Spinal cord (tissue), 10 donors: ENCODE measurements at places on chromosomes 13 and 19.

DNA sequence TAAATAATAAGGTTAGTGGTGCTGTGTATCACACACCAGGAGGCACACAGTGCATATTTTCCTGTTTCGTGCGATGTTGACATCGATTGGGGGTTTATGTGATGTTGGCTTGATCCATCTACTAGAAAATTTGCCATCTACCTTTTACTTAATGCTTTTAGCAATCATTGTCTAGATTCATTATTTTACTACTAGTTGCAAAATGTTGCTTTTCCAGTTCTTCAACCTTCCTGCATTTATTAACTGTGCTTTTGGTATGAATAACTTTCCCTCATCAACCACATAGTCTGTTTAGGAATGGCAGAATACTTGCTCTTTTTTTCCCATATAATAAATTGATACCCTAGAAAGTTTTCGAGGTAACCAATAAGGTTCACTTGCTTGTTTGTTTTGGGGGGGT lies 17.5 kb downstream of the C13orf42 start:
- DNase-seq = no peak

GRCh38 chr19:49691243-49692146 lies 579 bp downstream of the CPT1C start:
- DNase-seq = peak; percentile 96

DNA sequence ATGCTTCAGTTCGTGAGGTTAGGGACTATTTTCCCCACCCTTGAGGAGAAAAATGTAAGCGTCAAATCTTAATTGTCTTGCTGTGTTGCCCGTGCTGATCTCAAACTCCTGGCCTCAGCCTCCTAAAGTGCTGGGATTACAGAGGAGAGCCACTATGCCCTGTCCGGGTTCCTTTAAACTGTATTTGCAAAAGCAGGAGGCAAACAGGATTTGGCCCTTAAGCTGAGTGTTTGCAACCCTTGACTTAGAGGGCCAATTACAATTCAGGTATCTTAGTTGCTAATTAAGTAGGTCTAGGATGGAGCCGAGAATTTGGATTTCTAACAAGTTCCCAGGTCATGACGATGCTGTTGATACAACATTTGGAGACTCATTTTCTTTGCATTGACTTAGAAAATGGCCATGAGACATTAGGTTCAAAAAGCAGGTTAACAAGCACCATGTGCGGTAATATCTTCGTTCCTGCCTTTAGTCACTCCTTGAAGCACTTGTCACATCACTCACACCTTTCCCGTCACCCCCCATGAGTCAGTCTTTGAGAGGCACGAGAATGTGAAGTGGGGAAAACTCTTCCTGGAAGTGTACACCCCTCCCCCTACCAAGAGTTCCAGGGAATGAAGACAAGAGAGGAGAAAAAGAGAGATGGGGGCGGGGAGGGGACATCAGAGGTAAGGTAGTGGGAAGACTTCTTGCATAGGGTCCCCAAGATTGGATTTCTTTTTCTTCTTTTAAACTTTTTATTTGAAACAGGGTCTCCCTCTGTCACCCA lies 2.6 kb downstream of the NAPSA start:
- DNase-seq = no peak

- no peak for DNase-seq
Measured at GRCh38 chr19:56091066-56091490, 30.0 kb downstream of the ZNF787 start.

DNA sequence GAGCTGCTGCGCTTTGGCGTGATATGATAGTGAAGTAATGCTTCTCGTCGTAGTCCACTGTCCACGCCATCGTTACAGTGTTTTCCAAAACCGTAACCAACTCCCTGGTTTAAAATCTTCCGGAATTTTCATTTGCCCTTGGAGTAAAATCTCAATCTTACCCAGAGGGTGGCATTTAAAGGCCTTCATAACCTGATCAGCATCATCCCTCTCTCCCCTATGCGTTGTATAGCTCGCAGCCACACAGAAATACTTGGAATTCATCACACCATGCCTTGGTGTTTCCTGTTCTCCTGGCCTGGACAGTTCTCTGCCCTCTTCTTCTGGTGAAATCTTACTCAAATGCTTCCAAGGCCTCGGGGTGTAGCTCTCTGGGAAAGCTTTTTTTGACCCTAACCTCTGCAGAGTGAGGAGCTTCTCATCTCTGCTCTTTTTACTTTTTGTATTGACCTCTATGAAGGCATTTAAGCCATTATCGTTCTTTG lies 839 bp downstream of the MPHOSPH8 start:
- DNase-seq = peak; percentile 14

GRCh38 chr13:111267205-111267604 lies 53.2 kb upstream of the TEX29 start:
- DNase-seq = no peak

- DNase-seq = no peak
Measured at GRCh38 chr13:41520660-41521630, 63.6 kb downstream of the RGCC start.

DNA sequence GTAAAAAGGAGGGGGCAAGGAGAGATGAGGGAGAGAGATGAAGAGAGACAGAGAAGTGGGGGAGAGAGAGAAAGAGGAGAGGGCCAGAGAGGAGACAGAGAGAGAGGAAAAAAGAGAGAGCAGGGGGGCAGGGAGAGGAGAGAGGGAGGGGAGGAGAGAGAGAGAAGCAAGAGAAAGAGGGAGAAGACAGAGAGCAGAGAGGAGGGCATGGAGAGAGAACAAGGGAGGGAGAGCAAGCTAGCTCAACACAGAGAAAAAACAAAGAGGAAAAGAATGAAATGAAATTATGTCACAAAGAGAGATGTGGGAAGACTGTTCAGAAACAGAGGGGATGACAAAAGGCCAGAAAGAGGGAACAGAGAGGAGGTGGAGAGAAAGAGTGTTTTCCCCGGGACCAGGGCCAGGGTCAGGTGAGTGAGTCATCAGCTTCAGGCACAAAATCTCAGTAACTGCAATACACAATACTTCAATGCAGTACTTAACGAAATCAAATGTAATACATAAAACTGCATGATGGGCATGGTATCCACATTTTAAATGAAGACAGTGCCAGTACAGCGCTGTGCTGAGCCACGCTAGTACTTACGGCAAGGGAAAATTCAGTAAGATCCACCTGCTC lies 4.8 kb downstream of the KLK7 start:
- DNase-seq = no peak

GRCh38 chr19:49579947-49580263 lies 451 bp downstream of the NOSIP start:
- no peak for DNase-seq

- no peak for DNase-seq
Measured at GRCh38 chr13:41577436-41577835, 120.1 kb downstream of the RGCC start.

GRCh38 chr13:50646070-50646469 lies 197.4 kb downstream of the DLEU7 start:
- no peak for DNase-seq
